ENCODE measurements at places on chromosomes 1 and 21.
A peak's percentile ranks its signal among the peaks of the same experiment; 100 is the strongest.

DNA sequence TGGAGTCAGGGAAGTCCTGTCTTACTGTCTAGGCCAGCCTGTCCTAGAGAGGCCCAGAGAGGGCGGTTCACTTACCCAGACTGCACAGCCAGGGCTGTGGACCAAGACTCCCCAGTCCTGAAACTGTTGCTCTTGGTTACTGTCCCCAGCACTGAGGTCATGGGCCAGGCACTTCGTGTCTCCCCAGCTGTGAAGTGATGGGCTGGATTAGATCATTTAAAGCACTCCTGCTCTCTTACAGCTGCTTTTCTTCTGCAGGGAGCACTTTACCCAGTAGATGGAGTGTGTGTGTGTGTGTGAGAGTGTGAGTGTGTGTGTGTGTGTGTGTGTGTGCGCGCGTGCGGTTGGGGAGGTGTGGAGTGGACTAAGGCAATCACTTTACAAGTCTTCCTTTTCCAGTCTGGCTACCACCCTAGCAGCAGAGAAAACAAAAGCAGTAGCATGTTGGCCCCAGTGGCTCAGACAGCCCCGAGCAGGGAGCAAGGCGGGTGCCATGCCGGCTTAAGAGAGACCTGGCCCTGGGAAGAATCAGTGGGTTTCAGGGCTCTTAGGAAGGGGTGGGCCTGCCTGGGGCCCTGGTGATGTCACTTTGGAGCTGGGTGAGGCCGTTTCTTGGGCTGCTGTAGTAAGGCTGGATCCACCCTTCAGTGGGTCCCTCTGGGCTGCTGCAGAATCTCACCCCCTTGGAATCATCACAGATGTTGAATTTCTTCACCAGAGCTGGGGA, 2.4 kb downstream of the SPSB1 start:
- DNase-seq = peak; percentile 76

- DNase-seq = peak; percentile 82
These were observed 25.7 kb downstream of the AKNAD1 start for GRCh38 chr1:108831225-108831624.

DNA sequence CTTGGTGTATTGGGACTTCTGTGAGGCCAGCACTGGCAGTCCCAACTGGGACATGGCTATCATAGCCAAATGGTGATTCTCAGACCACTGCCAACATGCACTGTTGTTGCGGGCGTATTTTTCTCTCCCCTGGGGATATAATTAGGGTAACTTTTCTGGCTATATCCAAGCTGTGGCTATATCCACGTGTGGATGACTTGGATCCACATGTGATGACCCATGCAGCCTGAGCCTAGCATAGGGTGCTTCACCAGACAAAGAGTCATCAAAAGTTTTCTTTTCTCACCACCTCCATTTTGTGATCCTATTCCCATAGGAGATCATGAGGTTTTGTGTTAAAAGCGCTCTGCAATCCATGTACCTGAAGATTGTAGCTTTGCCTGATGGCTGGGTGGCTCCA, 51.2 kb upstream of the CSF3R start:
- no peak for DNase-seq

DNA sequence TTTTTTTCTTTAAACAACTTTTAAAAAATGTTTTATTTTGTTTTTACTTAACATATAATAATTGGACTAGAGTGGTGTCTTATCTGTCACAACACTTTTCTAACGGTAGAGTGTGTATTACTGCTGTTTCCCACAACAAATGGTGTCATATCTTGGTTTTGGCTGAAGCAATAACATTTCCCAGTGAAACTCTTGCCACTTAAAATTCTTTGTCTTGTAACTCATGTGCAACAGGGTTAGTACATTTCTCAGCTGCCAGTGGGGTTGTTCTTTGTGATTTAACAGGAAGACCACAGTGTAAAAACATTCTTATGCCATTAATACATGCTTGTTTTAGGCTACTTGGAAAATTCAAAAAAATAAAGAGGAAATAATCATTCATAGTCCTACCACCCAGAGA, 43.5 kb downstream of the ALPL start:
- DNase-seq = peak; percentile 96

GRCh38 chr1:60922304-60922703, 160.1 kb upstream of the NFIA start:
- no peak for DNase-seq

DNA sequence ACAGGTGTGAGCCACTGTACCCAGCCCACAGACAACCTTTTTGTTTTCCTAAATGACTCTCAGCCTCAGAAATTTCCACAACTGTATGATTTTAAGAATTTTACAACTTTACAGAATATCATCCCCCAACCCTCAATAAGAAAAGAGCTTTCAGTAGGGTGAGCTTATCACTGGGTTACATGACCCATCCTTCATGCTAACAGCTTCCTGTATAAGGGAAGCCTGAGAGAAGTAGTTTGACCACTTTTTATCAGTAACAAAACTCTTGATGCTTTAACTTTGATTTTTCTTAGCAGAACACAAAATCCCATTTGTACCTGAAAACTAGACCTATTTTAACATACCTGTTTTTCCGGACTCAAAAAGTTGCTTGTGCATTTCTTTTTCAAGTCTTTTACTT, 9.7 kb upstream of the MYBPHL start:
- no peak for DNase-seq

- no peak for DNase-seq
These were observed 147.0 kb upstream of the COA6 start for GRCh38 chr1:234226113-234226818.

DNA sequence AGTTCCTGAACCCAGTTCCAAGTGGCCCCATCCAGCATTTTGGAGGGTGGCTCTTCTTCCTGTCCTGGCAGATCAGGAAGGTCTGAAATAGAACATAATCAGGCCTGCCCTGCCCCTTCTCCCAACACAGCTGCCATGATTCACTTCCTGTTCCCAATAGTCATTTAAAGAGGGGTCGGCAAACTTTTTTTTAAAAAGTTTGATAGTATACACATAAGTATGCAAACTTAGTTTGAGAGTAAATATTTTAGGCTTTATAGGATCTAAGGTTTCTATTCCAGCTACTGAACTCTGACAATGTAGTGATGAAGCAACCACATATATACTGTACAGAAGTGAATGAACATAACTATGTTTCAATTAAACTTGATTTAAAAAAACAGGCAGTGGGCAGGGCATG, 66.4 kb downstream of the LUZP1 start:
- peak; percentile 82 for DNase-seq

- peak; percentile 59 for DNase-seq
These were observed 92.5 kb downstream of the SLC25A24 start for GRCh38 chr1:108107658-108108057.

GRCh38 chr1:192516776-192517297, 58.7 kb upstream of the RGS1 start:
- no peak for DNase-seq

- peak; percentile 74 for DNase-seq
These were observed 7.0 kb downstream of the KCNAB2 start for GRCh38 chr1:6052543-6053205.

DNA sequence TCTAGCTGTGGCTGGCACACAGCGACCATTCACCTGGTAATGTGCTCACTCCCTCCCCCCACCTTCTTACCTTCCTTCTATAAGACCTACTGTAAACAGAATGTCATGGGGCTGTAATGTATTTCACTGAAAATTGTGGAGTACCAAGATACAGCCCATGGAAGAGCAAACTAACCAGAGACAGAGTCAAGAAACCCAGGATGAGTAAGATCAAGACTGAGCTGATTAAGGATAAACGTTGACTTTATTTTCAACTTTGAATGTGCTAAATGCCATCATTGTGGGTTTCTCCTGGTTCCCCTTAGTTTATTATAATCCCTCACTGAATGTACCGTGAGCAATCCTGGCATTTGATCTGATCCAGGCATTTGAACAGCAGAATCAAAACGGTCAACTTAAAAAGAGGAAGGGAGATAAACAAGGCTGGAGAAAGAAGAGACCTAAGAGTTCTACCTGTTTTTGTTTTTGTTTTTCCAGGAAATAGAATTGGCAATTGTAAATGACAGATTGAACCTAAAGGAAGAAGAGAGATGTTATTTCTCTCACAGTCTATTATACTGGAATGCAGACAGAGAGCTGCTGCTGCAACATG, 16.1 kb upstream of the ATP1B1 start:
- no peak for DNase-seq

DNA sequence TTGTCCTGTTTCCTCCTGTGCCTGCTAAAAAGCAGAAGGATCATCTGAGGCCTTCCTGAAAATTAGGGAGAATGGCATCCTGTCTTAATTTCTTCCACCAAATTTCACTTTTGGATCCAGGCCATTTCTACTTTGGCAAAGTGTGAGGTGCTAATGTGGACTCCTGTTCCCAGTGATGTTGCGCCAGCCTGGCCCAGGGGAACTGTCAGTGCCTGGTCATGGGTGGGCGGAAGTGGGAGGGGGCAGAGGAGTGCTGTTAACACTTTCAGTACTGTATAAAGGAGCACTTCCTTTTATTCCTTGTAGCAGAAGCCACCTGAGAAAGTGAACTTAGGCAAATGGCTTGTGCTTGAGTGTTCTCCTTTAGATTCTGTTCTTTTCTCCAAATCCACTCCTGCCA, 19.9 kb downstream of the ELAPOR1 start:
- no peak for DNase-seq

- no peak for DNase-seq
These were observed 124.8 kb downstream of the TMEM53 start for GRCh38 chr1:44549510-44549909.

DNA sequence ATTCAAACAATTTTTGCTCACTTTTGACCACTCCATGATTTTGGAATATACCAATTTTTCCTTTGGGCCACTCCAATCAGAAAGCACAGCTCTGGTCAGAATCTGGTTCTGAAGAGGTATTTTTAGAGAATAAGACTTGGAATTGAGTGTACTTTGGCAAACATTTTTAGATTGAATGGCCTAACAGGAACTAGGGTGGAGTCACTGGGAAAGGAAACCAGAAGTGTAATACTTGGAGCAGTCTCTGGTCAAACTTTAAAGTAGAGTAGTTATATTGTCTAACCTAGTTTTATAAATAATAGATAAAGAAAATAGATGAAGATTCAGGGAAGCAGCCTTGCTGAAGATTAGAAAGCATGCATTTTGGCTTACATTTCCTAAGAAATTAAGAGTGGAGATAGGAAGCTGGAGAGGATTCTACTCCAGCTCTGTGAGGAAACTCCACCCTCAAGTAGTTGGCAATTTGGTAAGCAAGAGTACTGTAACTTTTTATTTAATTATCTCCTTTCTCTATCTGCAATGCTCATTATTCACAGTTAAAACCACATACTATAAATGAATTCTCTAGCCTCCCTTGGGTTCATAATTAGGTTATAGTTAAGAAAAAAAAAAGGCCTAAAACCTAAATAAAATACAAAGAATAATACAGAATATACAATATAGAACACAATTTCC, 15.8 kb downstream of the STIL start:
- no peak for DNase-seq

GRCh38 chr1:14841951-14842350, 243.5 kb downstream of the KAZN start:
- DNase-seq = no peak

GRCh38 chr1:111221633-111222291, 5.8 kb upstream of the CHI3L2 start:
- peak; percentile 42 for DNase-seq

DNA sequence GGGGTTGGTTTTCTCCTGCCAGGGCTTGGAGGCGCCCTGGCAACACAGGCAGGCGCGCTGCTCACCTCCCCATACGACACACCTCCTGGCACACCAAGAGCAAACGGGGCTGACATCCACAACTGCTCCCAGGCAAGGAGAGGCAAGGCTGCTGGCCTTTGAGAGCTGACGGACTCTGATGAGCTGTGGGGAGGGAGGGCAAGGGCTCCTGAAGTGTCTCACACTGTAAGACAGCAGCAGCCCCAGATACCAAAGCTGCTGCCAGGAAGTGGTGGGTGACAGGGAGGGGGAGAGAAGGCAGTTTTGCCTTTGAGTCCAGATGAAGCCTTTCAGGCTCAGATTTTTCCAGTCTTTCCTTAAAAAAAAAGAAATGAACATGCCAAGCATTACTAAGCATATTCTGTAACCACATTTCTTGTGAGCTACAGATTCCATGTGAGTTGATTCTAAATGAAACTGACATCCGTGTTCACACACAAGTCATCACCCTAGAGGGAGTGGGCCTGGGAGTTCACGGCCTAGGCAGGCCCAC, 24.3 kb downstream of the PGBD5 start:
- DNase-seq = peak; percentile 72

GRCh38 chr1:222769181-222769580, 32.2 kb downstream of the FAM177B start:
- no peak for DNase-seq

DNA sequence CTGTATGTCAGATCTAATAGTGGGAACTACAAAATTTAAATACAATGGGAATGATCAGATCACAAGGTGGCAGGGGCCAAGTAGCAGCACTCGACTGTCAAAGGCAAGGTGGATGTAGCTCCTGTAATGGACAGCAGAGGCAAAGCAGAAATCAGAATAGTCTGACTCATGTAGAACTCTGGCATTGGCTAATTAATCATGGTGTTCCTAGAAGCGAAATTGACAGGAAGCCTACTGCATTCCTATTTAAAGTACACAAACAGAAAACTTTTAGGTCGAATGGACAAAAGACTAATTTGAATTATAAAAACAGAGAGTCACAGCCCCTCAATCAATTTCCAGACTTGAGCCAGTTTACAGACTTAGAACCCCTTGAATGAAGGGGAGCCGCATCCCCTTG, 17.4 kb upstream of the IL12RB2 start:
- no peak for DNase-seq

GRCh38 chr1:196381544-196381943, 226.7 kb downstream of the KCNT2 start:
- no peak for DNase-seq

DNA sequence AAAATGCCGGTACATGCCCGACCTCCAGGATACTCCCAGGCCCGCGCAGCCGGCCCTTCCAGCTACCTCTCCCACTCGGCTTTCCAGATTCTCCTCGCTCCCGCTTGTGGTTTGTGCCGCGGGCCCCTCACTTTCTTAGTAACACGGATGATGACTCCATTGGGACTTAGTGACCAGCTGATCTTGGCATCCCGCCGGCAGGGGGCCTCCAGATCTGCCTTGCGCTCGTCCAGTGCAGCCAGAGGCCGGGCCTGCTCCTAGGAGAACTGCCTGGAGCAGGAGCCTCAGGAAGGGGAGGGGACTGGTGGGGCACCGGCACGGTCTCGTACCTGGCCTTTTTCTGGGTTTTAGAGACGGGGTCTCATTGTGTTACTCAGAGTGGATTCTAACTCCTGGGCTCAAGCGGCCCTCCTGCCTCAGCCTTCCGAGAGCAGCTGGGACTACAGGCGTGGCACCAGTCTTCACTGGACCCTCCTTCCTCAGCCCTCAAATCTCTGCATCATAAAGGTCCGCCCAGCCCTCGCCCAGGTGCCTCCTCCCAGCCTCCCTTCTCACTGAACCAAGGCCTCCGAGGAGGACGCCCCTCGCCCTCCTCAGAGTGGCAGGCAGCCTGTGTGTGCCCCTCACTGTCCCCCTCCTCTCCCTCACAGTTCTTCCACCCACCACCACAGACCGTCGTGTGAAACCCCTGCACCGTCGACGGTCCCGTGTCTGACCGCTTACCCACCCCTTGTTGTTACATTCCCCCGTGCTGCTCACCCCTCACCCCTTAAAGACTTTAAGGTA, 78.6 kb downstream of the SLC25A24 start:
- DNase-seq = no peak

Data from EH (cell line).